Pons (tissue), 1 donor: ENCODE measurements at places on chromosomes 5 and 9.

DNA sequence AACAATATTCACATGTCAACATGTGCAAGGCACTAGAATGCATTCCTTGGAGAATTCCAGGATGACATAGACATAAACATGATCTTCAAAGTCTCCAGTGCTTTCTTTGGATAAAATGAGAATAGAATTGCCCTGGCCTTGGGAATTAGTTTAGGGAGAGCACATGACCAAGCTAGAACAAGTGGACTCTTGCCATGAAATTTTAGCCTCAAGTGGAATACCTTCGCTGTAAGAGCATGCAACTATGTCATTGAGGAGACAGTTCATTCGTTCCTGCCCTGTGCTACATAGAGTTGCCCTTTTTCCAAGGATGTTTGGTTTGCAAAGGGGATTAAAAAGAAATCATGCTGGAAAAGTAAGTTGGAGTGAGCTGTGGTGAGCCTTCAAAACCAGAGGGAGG is 42.7 kb downstream of the ZFAND5 start:
- no peak for DNase-seq

GRCh38 chr5:107607671-107608345 is 62.9 kb downstream of the EFNA5 start:
- DNase-seq: no peak

GRCh38 chr5:180069589-180070247 is 1.8 kb downstream of the RNF130 start:
- DNase-seq: peak; percentile 98

- no peak for DNase-seq
Observed at GRCh38 chr9:34809504-34810186, 99.7 kb upstream of the CCL21 start.

GRCh38 chr9:4596165-4596922 is 65.8 kb upstream of the PLPP6 start:
- peak; percentile 12 for DNase-seq

DNA sequence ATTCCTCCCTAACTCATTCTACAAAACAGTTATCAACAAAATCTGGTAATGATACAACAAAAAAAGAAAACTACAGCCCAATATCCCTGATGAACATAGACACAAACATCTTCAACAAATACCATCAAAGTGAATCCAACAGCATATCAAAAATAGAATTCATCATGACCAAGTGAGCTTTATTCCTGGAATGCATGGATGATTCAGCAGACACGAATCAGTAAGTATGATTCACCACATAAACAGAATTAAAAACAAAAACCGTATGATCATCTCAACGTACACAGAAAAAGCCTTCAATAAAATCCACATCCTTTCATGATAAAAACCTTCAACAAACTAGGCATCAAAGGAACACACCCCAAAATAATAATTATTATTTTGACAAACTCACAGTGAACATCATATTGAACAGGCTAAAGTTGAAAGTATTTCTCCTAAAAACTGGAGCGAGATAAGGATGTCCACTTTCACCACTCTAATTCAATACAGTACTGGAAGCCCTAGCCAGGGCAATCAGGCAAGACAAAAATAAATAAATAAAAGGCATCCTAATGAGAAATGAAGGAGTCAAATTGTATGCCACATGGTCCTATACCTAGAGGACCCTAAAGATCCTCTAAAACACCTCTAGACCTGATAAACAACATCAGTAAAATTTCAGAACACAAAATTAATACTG is 305.1 kb upstream of the RGMB start:
- no peak for DNase-seq

GRCh38 chr9:134293611-134294152 is 32.6 kb upstream of the RXRA start:
- DNase-seq: peak; percentile 39

- no peak for DNase-seq
Observed at GRCh38 chr5:168736281-168736831, 157.2 kb upstream of the PANK3 start.

DNA sequence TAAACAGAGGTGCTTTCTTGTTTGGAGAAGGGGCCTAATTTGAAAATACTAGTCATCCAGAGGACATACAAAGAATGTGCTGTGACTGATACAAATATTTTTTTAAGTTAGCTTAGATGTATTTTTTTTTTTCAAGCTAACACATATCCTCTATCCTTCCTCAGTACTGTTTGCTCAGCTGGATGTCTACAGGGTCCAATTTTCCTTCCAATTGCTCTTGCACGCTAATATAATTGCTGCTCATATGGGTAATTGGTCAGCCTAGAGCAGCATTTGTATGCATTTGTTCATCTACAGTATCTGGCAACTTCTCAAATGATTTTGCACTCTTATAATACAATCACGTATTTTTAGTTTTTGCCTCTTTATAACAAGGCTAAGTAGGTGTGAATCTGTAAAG is 84.7 kb downstream of the ZDHHC21 start:
- no peak for DNase-seq
